GM12878 (cell line): ENCODE measurements at places on chromosomes 6 and 20.

DNA sequence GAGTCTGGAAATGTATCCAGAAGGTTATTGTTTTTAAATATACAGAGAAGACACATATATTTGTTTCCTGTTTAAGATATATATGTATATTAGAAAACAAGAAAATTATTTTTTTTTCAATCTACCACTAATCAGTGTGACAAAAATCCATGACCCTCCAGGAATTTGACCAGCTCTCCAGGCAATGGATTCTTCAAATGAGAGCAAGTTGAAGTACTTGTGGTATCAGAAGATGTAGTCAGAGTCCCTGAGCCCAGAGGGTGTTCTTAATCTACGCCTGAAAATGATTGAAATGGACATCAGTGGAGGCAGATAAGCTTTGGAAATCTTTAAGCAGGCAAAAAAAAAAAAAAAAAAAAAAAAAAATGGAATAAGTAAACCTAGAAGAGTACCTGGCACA, 186.5 kb upstream of the QKI start:
- no peak for DNase-seq

GRCh38 chr6:158503846-158504245, 56.0 kb upstream of the TMEM181 start:
- no peak for DNase-seq

DNA sequence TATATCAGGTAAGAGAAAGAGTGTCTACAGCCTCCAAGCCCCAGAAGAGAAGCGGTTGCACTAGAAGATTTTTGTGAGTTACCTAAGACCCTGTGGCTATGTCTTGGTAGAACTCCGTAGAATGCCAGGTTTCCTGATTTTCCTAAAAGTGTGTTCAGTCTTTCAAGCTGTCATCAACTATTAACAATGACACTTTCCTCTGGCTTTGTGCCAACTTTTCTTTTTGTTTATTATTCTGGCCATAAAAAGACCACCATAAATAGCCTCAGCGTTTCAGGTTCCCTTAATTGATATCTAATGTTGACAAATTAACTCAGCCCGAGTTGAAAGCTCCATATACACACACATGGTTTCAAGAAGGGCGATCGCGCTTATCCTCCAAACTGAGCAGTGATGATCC, 1.2 kb downstream of the PAK5 start:
- DNase-seq, result no peak

GRCh38 chr6:446418-447366, 55.1 kb downstream of the IRF4 start:
- no peak for DNase-seq

DNA sequence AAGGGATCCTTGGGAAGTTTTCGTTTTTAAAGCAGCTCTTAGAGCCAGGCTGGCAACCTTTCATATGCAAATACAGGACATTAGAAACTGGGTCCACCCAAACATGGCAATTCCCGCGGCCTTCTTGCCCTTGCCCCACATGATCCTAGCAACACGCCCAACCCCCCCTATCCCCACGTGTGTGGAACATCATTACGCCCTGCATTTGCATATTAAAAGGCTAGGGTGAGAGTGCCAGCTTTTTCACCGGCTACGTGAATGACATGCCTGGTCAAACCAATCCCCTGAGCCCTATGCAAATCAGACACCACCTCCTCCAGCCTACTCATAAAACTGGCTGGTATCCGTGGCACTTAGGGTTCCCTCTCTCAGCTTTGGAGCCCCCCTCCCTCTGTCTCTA, 88.1 kb downstream of the TNFRSF21 start:
- no peak for DNase-seq

DNA sequence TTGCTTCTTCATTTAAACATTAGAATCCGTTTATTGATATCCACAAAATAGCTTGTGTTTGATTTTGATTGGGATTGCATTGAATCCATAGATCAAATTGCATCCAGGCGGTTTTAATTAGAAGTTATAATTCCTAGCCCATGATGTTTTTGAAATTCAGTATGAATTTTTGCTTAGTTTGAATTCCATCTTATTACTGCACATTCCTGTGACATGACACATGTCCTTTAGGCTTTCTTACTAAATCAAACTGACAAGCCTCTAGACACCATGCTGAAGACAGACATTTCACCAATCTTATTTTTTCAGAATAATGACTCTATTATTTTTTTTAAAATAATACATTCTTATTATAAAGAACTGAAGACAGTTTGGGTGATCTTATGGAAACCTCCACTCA, 21.4 kb upstream of the PI16 start:
- DNase-seq, result no peak

- no peak for DNase-seq
These were observed 63.0 kb downstream of the FAM229B start for GRCh38 chr6:112150363-112150762.

GRCh38 chr6:38131527-38131965, 312.0 kb downstream of the ZFAND3 start:
- DNase-seq, result no peak

- DNase-seq, result peak; percentile 81
These were observed 24.7 kb upstream of the ASXL1 start for GRCh38 chr20:32333181-32333987.

DNA sequence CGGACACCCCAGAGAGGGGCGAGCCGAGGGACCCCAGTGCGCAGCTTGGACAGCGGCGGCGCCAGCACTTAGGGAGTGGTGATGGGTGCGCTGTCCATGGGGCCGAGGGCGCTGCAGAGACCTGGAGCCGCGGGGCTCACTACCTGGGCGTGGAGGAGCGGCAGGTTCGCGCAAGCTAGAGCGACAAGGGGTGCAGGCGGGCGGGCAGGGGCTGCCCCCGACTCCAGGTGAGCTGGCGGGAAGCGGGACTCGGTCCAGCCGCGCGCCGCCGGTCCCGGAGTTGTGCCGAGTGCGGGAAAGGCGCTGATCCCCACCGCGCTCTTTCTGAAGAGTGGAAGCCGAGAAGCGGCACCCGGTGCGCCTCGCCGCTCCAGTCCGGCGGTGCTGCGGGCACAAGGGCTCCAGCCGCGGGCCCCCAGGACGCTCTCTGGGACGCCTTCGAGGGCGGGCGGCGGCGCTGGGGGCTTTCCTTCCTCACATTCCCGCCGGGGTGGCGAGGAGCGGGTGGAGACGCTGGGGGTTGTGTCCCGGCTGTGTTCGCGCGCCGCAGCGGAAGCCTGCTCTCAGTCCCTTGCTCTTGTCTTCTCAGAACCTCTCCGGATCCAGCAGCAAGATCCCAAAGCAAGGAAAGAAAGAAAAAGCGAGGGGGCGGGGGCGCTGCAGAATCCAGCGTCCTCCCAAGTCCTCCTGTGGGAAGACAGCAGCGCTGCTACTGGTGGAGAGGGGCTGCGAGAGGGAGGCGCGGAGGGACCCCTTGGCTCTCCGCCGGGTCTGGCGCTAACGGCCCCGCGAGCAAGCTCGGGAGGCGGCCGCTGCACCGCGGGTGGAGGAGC, at the start of gene B3GAT2:
Gene B3GAT2 (minus strand): TSS at position 610 of the 833 bp plus-strand sequence. CDS start 631 bp downstream, outside the sequence.
- no peak for DNase-seq

DNA sequence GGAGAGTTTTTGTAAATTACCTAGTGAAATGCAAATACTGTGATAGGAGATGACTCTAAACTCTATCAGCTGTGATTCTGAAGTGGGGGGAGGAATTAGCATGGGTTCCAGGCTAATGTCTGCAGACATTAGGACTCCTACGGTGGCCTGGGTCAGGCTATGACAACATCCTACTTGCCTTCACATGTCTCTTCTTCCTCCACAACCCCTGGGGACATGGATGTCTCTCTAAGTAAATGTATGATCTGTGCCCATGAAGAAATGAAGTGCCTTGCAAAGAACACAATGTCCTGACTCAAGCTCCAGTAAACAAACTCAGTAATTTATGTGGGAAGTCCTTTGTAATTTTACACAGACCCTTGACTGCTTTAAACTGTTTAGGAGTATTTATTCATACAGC, 165.8 kb upstream of the EEF1E1 start:
- DNase-seq, result no peak

- DNase-seq, result no peak
These were observed 30.7 kb upstream of the COL10A1 start for GRCh38 chr6:116156405-116157326.

DNA sequence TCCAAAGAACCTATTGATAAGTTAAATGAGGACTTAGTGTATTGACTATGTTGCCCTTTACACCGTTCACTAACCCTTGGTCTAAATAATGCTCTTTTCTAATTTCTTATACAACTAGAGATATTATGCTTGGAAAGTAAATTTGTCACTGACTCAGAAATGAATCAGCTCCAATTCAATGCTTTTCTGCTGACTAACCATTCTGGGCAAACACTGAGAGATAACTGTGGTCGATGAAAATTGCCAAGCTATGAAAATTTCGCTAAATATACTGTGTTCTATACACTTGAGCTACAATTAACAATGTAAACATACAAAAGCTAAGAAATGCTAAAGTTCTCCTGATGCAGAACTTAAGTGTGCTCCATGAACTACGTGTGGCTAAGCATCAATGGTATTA, 23.1 kb upstream of the FBXO9 start:
- no peak for DNase-seq

- no peak for DNase-seq
These were observed 7.8 kb upstream of the PTPRK start for GRCh38 chr6:128528241-128528640.

GRCh38 chr6:112235956-112236355, 18.4 kb downstream of the LAMA4 start:
- DNase-seq, result no peak

GRCh38 chr6:14428269-14428668, 310.7 kb downstream of the CD83 start:
- DNase-seq, result no peak

DNA sequence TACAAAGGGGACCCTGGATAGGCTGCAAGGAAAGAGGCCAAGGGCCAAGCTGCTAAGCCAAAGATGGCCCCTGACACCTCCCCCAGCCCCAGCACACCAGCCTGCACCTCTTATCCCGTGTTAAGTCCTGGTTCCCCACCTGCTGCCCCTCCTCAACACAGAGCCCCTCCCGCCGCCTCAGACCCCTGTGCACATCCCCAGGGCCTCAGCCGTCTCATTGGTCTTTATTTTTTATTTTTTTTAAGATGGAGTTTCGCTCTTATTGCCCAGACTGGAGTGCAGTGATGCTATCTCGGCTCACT, 37.1 kb upstream of the MDFI start:
- DNase-seq, result no peak

DNA sequence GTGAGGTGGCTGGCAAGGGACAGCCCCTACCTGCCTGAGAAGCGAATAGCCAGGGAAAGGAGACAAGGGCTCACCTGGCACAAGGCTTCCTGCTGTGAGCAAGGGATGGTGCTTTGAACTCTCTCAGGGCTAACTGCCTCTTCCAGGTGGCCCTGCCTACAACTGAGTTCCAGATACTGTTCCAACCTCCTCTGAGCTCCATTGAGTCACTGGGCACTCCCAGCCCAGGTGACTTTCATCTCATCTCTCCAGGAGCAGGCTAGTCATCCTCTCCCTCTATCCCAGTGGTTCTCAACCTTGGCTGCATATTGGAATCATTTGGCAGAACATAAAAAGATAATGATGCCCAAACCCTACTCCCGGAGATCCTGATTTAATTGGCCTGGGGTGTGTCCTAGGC, 374.0 kb upstream of the ZFP64 start:
- no peak for DNase-seq

GRCh38 chr6:136840276-136841001, 18.0 kb downstream of the PEX7 start:
- DNase-seq, result no peak

DNA sequence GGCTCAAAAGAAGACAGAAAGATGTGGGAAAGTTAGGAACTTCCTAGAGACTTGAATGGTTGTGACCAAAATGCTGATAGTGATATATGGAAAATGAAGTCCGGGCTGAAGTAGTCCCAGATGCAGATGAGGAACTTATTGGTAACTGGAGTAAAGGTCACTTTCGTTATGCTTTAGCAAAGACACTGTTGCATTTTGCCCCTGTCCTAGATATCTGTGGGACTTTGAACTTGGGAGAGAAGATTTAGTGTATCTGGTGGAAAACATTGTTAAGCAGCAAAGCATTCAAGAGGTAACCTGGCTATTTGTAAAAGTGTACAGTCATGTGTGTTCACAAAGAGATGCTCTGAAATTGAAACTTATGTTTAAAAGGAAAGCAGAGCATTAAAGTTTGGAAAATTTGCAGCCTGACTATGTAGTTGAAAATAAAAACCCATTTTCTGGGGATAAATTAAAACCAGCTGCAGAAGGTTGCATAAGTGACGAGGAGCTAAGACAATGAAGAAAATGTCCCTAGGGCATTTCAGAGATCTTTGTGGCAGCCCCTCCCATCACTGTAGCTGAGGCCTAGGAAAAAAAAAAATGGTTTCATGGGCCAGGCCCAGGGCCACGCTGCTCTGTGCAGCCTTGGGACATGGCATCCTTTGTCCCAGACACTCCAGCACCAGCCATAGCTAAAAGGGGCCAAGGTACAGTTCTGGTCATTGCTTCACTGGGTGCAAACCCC, 1692.2 kb downstream of the HACE1 start:
- no peak for DNase-seq

- no peak for DNase-seq
These were observed 69.7 kb upstream of the SCP2D1 start for GRCh38 chr20:18743665-18744440.

GRCh38 chr20:1010659-1011058, 8.5 kb upstream of the RSPO4 start:
- peak; percentile 20 for DNase-seq

DNA sequence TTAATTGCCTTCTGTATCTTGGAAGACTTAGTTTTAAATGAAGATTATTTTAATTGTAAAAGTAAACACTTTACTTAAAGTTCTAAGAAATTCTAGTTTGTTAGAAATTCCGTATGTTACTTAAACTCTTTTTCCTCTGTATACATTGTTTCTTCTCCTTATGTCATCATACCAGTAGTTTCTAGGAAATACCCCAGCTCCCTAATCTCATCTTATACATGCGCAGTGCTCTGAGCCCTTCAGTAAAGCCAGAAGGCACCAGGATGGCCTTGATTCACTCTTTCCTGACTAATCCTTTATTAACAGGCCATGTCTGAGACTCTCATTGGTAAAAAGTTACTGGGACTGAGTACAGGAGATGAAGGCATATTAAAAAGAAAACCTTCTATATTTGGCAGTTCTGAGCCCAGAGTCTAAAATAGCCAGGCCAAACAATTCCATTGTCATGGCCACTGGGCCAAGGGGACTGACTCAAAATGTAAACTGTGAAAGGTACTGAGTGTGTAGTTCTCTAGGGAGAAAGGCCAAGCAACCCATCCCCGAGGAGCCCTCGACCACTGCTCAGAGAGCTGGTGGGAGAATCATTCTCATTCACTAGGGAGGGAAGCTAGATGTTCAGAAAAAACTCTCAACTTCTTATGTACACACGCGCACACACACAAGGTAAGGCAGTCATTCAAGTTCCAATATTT, 25.0 kb downstream of the SLC22A1 start:
- DNase-seq, result no peak
